ENCODE measurements at places on chromosomes 4 and X.

DNA sequence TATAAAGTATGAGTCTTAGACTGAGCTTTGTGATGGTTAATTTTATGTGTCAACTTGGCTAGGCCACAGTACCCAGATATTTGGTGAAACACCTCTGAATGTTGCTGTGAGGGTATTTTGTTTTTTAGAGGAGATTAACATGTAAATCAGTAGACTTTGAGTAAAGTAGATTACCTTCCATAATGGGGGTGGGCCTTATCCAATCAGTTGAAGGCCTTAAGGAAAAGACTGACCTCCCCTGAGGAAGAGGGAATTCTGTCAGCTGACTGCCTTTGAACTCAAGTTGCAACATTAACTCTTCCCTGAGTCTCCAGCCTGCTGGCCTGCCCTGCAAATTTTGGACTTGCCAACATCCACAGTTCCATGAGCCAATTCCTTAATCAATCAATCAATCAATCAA lies 66.0 kb downstream of the PLAC1 start:
- no peak for DNase-seq

GRCh38 chrX:67415937-67416336 lies 127.9 kb upstream of the AR start:
- no peak for DNase-seq

- DNase-seq: peak; percentile 41
Measured at GRCh38 chrX:137031517-137032340, 2.1 kb downstream of the GPR101 start.

DNA sequence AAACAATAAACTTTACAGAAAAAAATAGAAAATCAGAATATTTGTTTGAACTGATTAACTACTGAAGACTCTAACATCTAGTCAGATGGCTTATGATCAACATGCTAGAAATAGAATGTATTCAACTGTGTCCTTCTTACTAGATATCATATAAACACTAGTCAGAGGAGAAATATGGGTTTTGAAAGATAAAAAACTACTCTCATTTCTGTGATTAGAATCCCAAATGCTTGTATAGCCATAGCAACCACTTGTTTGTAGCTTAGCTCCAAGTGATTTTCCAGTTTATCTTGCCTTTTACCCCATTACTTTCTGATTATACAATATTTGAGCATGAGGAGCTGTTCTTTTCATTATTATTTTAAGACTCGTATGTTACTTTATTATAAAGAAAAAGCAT lies 31.2 kb downstream of the USP38 start:
- no peak for DNase-seq

- DNase-seq: peak; percentile 86
Measured at GRCh38 chrX:39854772-39855747, 242.7 kb downstream of the BCOR start.

DNA sequence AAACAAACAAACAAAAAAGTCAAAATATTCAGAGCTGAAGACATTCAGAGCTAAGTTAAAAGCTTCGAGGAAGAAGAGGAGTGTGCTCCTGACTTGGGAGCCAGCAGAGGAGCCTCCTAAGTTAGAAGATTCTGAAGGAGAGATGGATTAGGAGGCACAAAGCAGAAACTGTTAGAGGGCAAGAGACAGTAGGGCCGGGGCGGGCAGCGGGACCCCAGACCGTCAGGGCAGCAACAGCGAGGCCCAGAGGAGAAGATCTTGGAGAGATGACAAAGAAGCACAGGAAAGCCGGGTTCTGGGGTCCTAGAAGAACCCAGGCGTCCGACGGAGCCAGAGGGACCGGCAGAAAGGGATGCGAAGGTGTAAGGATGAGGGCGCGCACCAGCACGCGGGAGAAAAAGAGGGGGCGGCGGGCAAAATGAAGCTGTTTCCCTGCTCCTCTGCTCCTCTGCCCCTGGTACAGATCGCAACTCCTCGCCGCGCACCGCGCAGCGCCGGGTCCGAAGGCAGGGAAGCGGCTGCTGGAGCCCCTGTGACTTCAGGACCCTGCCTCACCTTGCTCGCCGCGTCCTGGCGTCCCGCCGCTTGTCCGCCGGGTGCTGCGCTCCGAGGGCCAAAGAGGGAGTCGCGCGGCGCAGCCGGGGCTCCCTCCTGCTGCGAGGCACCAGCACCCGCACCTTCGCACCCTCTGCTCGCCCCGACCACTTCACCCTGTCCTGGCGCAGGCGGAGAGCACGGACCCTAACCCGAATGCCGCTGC lies 477 bp downstream of the KLHL13 start:
- peak; percentile 4 for DNase-seq

DNA sequence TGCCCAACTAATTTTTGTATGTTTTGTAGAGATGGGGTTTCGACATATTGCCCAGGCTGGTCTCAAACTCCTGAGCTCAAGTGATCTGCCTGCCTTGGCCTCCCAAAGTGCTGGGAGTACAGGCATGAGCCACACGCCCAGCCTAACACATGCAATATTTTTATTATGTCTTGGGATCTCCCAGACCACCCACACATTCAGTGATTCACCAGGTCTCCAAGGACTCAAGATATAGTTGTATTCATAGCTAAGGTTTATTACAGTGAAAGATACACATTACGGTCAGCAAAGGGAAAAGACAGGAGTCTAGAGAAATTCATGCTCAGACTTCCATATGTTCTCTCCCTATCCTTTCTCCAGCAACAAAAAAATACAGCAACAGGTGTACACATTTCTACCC lies 25.5 kb upstream of the FAM120C start:
- no peak for DNase-seq

DNA sequence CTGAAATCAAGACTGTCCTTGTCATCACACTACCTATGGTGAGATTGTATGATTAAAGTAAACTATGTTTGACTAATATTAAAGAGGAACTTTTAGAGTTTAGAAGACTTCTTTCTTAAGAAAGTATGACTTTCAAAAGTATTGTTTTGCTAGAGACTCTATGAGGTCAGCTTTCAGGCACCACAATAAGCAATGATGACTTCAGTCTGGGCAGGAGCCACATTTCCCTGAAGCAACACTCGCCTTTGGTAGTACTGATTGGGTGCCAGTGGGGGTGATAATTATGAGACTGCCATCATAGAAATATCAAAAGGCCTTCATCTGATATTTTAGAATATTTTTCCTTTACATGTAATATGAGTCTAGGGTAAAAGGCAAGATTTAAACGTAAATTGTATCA lies 212.6 kb downstream of the DTHD1 start:
- DNase-seq: no peak

DNA sequence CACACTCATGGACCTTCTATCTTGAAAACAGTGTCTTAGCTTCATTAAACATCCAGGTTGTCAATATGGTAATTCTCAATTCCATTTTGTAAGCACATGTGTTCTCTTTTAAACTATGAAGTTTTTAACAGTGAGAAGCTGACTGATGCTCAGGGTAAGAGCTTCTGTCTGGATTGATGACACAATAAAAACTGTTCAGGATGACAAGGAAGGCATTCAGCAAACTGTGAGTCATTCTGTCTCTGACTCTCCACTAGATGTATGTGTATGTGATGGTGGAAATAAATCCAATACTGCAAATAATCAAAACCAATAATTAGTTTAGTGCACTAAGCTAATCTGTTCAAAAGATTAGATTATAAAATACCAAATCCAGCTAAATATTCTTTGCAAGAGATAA lies 115.3 kb upstream of the ARX start:
- no peak for DNase-seq

DNA sequence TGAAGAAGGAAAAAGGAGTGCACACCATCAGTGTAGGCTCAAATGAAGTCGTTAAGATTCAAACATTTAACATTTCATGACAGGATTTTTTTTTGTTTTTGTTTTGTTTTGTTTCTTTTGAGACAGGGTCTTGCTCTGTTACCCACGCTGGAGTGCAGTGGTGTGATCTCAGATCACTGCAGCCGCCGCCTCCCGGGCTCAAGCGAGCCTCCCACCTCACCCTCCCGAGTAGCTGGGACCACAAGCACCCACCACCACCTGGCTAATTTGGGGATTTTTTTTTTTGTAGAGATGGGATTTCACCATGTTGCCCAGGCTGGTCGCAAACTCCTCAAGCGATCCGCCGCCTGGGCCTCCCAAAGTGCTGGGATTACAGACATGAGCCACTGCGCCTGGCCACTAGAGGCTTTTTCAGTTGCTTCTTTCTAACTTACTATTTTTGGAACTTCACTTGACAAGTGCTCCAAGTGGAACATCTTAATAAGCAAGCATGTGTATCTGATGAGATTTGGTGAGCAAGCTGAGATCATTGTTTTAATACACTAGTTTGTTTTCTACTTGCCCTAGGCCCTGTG lies 78.9 kb upstream of the CNKSR2 start:
- DNase-seq: no peak

DNA sequence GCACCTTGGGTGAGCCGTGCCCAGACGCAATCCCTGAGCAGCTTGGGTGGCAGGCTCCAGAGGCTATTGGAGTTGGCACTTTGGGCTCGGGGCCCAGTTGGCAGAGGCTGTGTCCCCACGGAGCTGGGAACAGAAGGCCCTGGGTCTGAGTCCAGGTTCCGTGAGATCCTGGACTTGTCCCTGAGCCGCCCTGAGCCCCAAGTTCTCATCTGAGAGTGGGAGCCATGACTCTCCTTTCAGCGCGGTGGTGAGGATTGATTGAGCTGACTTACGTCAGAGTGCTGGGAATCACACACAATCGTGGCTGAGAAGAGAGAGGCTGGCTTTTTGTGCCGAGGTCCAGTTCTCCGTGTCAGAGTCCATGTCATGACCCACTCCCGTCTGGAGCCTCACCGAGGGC lies 98.0 kb downstream of the PSAPL1 start:
- DNase-seq: no peak

GRCh38 chr4:66625480-66625879 lies 919.8 kb downstream of the CENPC start:
- no peak for DNase-seq

GRCh38 chrX:153884136-153884535 lies 1.8 kb downstream of the L1CAM start:
- DNase-seq: no peak

DNA sequence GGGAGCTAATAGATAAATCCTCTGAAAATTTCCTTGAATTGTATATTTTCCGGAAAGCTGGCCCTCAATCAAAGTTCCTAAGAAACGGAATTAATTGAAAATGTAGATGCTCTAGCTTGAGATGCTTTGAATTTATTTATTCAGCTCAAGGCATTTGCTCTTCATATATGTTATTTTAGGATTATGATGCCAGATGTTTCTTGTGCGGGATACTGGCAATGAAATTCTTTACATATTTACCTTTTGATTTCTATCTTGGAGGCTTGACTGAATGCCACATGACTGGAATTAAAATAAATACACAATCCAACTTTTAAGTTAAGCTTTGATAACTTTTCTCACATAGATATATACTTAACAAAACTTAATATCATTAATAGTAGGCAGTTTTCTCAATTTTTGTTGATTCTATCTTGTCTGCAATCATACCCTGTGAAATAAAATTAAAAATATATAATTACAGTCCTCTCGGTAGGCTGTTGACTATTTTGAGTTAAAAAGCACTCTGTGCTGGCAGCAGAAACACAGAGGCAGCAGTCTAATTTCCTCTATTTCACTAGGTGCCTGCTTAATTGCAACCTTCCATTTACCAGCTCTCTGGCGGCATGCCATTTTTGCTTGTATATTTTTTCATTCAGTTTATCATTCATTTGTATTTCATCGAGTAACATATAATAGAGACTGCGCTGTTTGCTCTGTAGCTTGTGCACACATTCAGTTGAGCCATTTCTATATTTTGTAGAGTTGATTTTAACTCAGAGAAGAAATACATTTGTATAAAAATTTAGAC lies 991.5 kb downstream of the ADGRL3 start:
- DNase-seq: no peak

DNA sequence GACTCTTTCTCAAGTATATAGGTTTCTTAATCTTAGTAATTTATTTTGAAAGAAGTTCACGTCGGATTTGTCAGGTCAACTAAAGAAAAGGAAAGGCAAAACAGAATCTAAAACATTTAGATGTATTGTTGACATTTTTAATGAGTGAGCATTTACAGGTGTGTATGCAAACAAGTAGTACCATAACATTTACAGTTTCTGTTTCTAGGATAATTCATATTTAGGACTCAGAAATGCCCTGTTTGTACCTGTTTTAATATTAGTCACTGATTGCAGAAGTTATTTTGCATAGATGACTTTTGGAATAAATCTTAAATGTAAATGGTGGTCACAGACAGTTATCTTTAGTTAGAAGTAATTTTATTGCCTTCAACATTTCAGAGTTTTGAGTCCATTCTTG lies 151.3 kb upstream of the NUDT6 start:
- no peak for DNase-seq

GRCh38 chrX:100319716-100320115 lies 90.4 kb downstream of the PCDH19 start:
- DNase-seq: no peak

DNA sequence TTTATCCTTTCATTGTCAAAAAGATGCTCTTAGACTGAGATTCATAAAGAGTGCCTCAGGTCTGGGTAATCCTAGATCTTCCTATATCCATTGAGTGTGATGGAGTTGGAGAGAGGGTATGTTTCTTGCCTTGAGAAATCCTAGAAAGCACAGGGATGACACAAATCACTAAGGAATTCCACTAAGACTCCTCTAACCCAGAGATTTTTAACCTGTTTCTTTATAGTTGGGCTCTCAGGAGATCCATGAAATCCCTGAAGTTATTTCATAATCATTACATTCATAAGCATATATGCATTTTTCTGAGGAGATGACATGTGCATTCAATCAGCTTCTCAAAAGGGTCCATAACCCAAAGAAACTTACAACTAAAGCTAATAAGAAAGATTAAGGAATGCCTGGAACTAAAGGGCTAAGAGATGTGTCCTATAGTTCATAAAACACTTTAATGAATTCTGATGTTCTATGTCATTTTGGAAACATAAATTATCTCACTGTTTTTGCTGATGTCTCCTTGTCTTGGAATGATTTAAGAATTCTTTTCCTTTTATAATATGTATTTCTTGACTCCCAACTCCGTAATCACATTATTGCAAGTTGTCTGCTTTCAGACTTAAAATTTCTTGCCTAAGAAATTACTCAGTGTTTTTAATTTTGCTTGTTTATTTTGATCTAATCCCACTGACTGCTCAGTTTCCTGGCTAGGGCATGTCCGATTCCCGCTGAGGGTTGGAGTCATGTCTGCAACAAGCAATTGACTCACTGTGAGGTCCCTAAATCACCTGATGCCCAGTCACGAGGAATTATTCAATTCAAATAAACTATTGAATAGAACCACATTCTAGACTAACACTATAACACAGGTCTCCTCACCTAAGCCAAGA lies 2.8 kb upstream of the AMTN start:
- DNase-seq: no peak

DNA sequence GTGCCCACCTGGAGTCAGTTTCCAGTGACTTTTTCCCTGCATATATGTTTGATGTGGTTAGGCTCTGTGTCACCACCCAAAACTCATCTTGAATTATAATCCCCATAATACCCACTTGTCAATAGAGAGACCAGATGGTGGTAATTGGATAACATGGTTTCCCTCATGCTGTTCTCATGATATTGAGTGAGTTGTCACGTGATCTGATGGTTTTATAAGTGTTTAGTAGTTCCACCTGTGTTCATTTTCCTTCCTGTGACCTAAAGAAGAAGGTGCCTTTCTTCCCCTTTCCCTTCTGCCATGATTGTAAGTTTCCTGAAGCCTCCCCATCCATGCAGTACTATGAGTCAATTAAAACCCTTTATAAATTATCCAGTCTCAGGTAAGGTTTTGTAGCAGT lies 740.9 kb downstream of the ARAP2 start:
- no peak for DNase-seq

- DNase-seq: no peak
Measured at GRCh38 chr4:81808011-81808672, 336.4 kb upstream of the RASGEF1B start.

All from CD4-positive, alpha-beta T cell treated with Interleukin-1 beta for 1 hour (primary cell).